ENCODE measurements at places on chromosomes 6 and 20. TPM values are rescaled to one million over a fixed set of nuclear protein-coding genes. Genes with fewer than 3 reads are reported as not detected.
A peak's percentile ranks its signal among the peaks of the same experiment; 100 is the strongest.

- no peak for DNase-seq
These were observed 44.0 kb downstream of the BCAS4 start for GRCh38 chr20:50838707-50839385.

DNA sequence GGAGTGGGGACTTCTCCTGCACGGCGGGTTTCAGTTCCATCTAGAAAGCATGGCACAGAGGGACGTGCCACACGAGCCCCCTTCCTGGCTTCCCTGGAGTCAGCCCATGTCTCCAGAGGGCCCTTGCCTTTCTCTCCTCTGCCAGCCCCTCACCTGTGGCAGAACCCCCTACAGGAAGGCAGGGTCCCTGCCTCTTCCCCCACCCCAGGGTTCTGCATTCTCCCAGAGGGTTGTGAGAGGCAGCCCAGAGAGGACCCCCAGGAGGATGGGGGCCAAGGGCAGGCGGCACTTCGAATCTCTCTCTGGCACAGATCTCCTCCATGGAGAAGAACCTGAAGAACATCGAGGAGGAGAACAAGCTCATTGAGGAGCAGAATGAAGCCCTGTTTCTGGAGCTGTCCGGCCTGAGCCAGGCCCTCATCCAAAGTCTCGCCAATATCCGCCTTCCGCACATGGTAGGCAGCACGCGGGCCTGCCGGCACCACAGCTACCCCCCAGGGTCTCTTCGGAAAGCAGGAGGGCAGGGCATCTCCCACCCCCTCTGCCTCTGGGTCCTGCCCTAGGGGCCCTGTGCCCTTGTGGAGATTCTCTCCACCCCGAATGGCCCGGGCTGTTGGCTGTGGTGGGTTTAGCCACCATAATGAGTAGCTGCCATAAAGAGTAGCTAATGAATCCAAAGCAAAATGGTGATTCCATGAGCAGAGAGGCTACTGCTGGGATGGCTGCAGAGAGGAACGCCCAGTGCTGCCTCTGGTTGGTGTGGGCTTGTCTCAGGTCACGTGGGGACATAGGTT is 15.9 kb upstream of the PCMTD2 start:
- DNase-seq: peak; percentile 64

- DNase-seq: no peak
These were observed 144.3 kb downstream of the OR2B2 start for GRCh38 chr6:27767851-27768250.

The SLC22A1 gene
- 3.4 TPM for total RNA-seq

- no peak for DNase-seq
These were observed 90.3 kb downstream of the ARHGAP18 start for GRCh38 chr6:129619579-129620233.

- DNase-seq: peak; percentile 12
These were observed 38.5 kb downstream of the TBC1D7 start for GRCh38 chr6:13289789-13290318.

All from mesenteric fat pad (tissue), 1 donor.